ENCODE measurements at places on chromosomes 5 and 9.

GRCh38 chr9:546797-547223 is 294.7 kb upstream of the DMRT1 start:
- DNase-seq = no peak

DNA sequence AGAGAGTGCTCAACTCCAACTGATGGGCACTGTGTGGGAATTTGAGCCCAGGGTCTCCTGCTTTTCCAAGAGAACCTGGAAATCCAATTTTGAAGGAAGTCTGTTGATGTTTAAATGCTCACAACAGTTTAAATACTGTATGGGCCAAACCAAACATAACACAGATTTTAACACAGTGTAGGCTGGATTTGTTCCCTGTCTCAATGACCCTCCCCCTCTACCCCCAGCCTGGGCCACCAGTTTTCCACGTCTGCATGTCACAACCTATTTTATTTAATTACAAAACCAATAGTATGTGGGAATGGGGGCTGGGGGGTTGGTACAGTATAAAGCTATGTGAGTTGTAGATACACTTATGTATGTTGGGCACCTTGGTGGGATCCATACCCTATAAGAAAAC is 11.7 kb downstream of the PALM2AKAP2 start:
- DNase-seq = no peak

GRCh38 chr5:176131771-176132170 is 106.5 kb upstream of the SIMC1 start:
- no peak for DNase-seq

GRCh38 chr5:9381464-9381863 is 164.4 kb downstream of the SEMA5A start:
- no peak for DNase-seq

GRCh38 chr9:134052941-134053340 is 14.9 kb downstream of the BRD3 start:
- no peak for DNase-seq

- no peak for DNase-seq
These were observed 77.5 kb downstream of the SLC1A3 start for GRCh38 chr5:36683821-36684434.

GRCh38 chr9:76810377-76810957 is 46.2 kb downstream of the PCA3 start:
- peak; percentile 22 for DNase-seq

DNA sequence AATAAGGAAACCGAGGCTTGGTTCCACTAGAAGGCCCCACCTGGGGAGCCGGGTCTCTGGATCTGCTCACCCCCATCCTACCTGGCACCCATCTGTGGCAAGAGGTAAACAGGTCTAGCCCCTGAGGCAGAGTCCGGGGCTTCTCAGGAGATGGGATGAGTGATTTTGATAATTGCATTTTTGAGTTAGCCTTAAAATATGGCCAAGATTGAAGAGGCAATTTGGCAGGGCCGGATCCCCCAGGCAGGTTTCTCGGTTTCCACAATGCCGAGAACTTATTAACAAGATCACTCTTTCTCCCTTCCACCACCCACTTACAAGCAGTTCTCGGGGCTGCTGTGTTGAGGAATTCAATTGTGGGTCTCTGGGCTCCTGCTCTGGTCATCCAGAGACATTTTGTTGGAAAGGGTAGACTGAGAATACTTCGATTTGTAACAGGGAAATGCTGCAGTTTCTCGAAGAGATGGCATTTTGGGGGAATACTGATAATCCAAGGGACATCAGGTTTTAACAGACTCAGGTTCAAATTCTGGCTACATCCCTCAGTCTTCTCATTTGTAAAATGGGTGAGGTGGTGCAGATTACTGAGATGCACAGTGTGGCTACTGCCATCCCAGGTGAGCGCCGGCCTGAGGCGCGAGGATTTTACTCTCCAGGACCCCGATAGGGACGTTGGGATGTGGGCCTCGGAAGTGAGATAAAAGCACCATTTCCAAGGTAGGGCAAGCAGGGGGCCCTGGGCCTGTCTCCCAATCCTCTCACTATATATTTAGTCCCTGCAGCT is 194.2 kb downstream of the CDK5RAP2 start:
- no peak for DNase-seq

GRCh38 chr5:157563929-157564716 is 11.5 kb downstream of the ADAM19 start:
- no peak for DNase-seq

DNA sequence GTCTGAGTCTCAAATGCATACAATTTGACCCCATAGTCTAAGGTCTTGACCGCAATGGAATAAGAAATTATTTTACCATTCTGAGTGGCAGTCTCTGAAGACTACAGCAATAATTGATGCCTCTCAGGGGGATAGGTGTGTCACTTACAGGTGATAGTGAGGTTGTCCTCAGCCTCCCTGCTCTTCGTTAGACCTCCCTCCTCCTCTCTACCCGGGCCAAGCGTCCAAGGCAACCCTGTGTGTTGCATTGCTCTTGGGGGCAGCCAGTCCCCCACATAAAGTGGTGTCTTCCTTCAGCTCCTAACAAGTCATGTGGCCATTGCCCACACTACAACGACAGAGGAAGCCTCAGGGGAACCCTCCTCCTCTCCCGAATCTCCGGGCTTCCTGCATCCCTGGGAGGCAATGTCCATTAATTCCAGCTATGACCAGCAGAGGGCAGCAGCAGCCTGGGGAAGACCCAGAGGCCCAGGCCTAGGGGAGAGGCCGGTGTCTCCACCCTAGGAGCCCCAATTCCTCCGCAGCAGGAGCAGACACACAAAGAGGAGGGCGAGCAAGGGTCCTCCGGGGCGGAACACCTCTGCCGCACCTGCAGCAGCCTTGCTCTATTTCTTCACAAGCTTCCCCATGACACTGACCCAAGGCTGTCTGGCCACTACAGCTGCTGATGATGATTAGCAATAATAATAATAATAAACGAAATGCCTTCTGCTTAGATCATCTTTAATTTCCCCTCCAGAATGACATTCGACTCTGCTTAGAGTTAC is 134.8 kb downstream of the KCNIP1 start:
- DNase-seq = peak; percentile 10

DNA sequence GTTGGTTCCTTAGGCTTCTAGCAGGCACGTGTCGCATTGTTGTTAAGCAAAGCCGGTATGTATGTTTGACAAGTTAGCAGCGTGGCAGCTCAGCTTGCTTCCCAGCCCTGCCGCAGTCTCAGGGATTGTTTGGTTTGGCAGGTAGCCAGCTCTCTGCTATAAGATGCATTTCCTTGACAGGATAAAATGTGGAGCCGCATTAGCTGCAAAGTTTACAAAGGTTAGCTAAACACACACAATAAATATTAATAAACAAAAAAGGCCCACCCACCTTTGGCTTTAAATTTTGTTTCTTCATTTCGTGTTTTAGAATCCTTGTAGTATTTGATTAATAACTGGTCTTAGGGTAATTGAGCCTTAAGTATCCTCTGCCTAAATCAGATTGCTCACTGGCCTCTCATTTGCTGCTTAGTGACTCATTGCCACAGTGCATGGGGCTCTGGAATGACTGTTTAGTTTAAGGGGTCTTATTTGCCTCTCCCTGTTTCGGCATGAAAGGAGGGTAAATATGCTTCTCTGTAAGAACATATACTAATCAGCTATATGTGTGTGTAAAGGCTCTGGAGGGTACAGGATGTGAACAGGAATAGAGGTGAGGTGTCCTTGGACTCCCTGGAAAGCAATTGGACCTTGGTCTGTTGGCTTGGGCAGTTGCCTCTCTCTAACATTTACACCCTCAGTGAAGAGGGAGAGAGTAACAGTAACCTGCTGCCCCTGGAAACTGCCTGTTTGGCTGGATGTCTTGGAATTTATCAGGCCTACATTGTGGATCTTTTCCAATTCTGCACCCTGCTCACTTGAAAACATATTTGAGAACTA is 122.0 kb downstream of the GDNF start:
- DNase-seq = peak; percentile 83

GRCh38 chr5:59829386-59829785 is 64.1 kb downstream of the PDE4D start:
- no peak for DNase-seq

- DNase-seq = no peak
These were observed 34.6 kb downstream of the USP20 start for GRCh38 chr9:129869585-129870501.
